ENCODE measurements at places on chromosomes 6 and 20.

DNA sequence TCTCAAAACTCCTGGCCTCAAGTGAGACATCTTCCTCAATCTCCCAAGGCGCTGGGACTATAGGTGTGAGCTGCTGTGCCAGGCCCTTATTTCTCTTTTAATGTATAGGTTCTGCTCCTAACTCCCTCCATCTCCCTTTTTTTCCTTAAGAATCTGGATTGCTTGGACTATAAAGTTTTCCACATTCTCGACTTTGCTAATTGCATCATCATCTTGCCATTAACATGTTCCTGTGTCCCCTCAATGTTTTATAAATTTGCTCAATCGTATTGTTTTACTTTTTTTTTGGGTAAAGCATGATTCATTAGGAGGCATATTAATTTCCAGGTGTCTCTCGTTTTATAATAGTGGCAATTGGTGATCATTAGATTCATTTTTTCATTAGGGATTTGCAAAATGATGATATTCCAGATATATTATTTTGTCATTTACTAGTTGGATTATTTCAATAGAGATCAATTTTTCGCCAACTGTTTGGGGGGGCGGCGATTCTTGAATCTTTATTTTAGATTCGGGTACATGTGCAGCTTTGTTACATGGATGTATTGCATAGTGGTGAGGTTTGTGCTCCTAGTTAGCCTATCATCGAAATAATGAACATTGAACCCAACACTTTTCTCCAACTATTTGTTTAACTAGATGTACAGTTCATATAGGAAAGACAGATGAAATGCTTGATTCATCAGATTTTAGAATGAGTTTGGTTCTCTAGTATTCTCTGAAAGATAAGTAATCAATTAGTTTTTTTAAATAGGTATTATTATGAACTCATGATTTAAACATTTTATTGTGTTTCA lies 68.7 kb downstream of the CBFA2T2 start:
- DNase-seq: no peak

- no peak for DNase-seq
Observed at GRCh38 chr20:58429303-58429702, 40.3 kb downstream of the VAPB start.

GRCh38 chr6:15551798-15552197 lies 111.0 kb downstream of the DTNBP1 start:
- DNase-seq: no peak

DNA sequence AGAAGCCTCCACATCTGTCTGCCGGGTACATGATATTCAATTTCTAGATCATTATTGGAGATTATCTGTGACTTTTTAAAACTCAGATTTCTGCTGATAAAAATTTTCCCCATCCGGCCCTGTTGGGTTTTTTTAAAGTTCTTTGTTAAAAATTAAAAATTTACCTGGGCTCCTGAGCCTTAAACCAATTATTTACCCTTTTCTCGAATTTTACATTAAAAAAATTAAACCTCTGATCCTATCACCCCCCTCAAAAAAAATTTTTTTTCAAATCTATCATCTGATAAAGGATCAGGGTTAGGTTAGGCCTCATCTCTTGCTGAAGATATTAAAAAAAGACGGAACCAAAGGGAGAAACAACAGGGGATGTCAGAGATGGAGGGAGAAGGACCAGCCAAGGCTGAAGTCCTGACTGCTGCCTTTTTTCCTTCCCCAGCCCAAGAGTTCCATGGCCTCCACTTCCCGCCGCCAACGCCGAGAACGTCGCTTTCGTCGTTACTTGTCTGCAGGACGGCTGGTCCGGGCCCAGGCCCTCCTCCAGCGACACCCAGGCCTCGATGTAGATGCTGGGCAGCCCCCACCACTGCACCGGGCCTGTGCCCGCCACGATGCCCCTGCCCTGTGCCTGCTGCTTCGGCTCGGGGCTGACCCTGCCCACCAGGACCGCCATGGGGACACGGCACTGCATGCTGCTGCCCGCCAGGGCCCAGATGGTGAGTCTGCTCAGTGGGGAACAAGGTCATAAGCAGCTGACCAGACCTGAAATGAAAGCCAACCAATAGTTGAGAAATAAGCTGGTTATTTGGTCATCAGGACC lies 527 bp downstream of the NFKBIL1 start:
- no peak for DNase-seq

- no peak for DNase-seq
Observed at GRCh38 chr6:157682856-157683481, 140.1 kb upstream of the SNX9 start.

GRCh38 chr6:88869263-88870020 lies 94.0 kb downstream of the RNGTT start:
- DNase-seq: no peak

DNA sequence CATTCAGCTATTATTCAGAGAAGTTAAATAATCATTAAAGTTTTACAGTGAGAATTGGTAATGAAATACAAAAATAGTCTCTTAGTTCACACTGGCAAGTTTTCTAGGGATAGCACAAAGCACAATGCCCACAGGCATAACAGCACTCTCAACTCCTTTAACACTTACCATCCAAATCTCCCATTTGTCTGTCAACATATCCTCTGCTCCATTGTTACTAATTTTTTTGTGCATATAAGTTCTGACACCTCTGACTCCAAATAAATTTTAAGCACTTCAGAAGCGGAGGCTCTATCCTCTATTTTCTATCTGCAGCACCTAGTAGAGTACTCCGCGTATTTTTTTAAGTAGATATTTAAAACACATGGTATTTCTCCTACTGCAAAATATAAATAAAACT lies 15.6 kb upstream of the RSPO3 start:
- no peak for DNase-seq

GRCh38 chr6:42043787-42044475 lies 6.4 kb upstream of the TAF8 start:
- DNase-seq: peak; percentile 93

GRCh38 chr6:131754088-131754487 lies 43.3 kb upstream of the CTAGE9 start:
- DNase-seq: no peak

GRCh38 chr6:28165563-28165962 lies 23.9 kb downstream of the ZKSCAN8 start:
- DNase-seq: no peak

All from NCI-H748 treated with DMSO at 0.1 percent for 48 hours (cell line).